ENCODE measurements at places on chromosomes 2 and 18. TPM values are rescaled to one million over a fixed set of nuclear protein-coding genes. Genes with fewer than 3 reads are reported as not detected.

LYG2 gene
- not detected for total RNA-seq

MYL12B gene
- total RNA-seq: 299 TPM

HTR2B gene
- 0.09 TPM for total RNA-seq

DNA sequence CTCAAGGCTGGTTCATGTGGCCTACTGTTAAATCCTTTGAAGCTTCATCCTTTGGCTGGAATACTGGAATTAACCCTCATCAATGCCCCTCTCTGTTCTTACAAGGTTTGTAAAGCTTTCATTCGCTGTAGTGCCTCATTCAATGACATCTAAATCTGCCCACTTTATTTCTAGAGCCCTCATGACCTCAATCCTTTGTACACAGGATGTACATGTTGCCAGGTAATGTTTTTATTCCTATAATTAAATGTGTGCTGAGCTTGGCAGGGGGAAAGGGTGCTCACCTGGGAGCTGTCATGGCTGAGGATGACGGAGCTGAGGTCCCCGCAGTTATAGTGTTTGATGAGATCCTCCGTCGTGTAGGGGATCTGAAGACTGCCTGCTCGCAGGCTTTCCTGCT, 39.3 kb downstream of the TRABD2A start:
- H3K27me3 ChIP-seq: no peaks in the 10 kb centered on the region
- H3K27ac ChIP-seq: no peak overlapping the region
- H3K4me3 ChIP-seq: no peak overlapping the region
- H3K4me1 ChIP-seq: no peaks in the 10 kb centered on the region
- DNase-seq: no peak
- H3K36me3 ChIP-seq: no peaks in the 10 kb centered on the region

- H3K4me3 ChIP-seq: no peak overlapping the region
- H3K27ac ChIP-seq: no peak overlapping the region
- no peaks in the 10 kb centered on the region for H3K4me1 ChIP-seq
- H3K27me3 ChIP-seq: no peaks in the 10 kb centered on the region
- DNase-seq: no peak
Observed at GRCh38 chr18:5490753-5491480, 52.9 kb downstream of the EPB41L3 start.

GRCh38 chr2:45166229-45166890, 157.1 kb upstream of the SIX2 start:
- peaks cover 87% of the 10 kb centered on the region for H3K27me3 ChIP-seq
- no peak overlapping the region for H3K4me3 ChIP-seq
- no peaks in the 10 kb centered on the region for H3K4me1 ChIP-seq
- no peaks in the 10 kb centered on the region for H3K36me3 ChIP-seq
- H3K27ac ChIP-seq: no peak overlapping the region

DNA sequence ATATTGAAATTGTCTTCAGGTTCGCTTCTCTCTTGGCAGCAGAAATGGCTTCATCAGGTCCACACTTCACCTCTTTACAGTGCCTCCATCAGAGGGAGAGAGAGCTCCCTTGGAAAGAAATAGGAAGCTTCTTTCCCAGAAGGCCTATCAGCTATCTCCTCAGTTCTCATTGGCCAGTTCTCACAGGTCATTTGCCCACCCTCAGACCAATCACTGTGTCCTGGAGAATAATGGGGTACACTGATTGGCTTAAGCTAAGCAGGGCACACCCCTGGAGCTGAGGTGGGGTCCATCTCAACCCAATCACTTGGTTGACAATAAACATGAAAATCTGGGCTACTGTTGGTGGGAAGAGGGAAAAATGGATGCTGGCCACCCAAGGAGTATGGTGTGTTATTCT, 5.2 kb downstream of the GNLY start:
- no peaks in the 10 kb centered on the region for H3K27me3 ChIP-seq
- no peak for DNase-seq
- H3K4me3 ChIP-seq: no peak overlapping the region
- H3K36me3 ChIP-seq: no peaks in the 10 kb centered on the region
- H3K27ac ChIP-seq: no peak overlapping the region
- H3K4me1 ChIP-seq: no peaks in the 10 kb centered on the region

- no peaks in the 10 kb centered on the region for H3K36me3 ChIP-seq
- no peak for DNase-seq
- H3K4me3 ChIP-seq: no peak overlapping the region
- no peak overlapping the region for H3K27ac ChIP-seq
- no peaks in the 10 kb centered on the region for H3K4me1 ChIP-seq
Observed at GRCh38 chr2:206368933-206369569, 74.3 kb upstream of the ADAM23 start.
